Posterior vena cava (tissue), 2 donors: ENCODE measurements at places on chromosomes 6 and 20. TPM values are rescaled to one million over a fixed set of nuclear protein-coding genes. Genes with fewer than 3 reads are reported as not detected.

DNA sequence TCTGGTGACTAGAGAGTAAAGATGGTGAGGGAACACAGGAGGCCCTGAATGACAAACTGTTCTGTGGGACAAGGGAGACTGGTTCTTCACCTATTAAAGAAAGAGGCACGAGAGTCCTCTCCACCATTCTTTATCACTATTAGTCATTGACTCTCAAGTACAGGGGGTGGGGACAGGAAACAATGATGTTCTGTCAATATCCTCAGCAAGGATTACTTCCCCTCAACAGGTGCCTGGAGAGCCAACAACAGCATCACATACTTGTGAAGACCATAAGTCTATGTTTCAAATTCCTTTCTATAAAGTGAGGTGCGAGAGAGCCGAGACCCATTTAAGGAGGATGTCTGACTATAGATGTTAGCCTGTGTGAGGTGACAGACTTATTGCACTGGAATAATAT is 72.4 kb upstream of the TBC1D7 start:
- DNase-seq: no peak

DNA sequence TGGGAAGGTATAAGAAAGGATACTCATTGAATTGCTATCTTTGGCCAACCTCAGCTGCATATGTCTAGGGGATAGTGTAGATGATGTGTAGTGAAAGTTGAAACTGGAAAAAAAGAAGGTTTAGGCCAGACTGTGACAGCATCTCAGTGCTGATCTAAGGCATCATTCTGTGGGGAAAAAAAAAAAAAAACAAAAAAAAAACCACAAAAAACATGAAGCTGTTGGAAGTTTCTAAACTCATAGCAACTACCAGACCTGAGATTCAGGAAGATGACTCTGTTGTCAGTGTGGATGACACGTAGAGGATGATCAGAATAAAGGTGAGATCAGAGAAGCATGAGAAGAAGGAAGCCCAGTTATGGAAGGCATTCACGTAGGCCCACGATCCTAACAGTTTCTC is 100.8 kb upstream of the CNKSR3 start:
- DNase-seq: no peak

GRCh38 chr6:140078561-140079125 is 704.2 kb upstream of the CITED2 start:
- no peak for DNase-seq

GRCh38 chr20:45366631-45367030 is 3.7 kb downstream of the SYS1 start:
- no peak for DNase-seq

GRCh38 chr6:11197175-11197536 is 35.3 kb downstream of the NEDD9 start:
- no peak for DNase-seq

GRCh38 chr20:1811621-1812498 is 83.3 kb upstream of the SIRPA start:
- DNase-seq: no peak

- no peak for DNase-seq
These were observed 186.8 kb downstream of the ARID1B start for GRCh38 chr6:156963712-156964700.

- no peak for DNase-seq
These were observed 286.7 kb downstream of the TFAP2B start for GRCh38 chr6:51105357-51105756.

The CCDC28A gene
- 6.8 TPM for total RNA-seq

The SLC22A3 gene
- 24.3 TPM for total RNA-seq

The CST1 gene
- not detected for total RNA-seq

The FILIP1 gene
- 43.2 TPM for total RNA-seq

The RRAGD gene
- 21.7 TPM for total RNA-seq

The UBE3D gene
- 3.6 TPM for total RNA-seq
